ENCODE measurements at places on chromosomes 3 and 15.

DNA sequence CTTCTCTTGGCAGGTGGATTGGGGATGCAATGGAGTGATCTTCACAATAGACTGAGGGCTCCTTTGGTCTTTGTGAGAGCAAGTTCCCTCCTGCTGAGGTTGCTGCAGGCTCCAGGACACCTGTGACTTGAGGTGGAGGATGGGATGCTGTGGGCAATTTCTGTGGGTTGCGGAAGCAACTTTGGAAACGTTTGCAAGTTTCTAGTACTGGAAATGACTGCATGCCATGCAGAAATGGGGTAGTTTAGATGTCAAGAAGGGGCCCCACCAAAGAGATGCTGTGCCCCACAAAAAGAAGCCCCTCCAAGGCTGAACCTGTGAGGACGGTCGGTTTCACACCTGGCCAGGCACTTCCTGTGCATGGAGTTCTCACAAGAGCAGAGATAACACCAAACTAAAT, 80.4 kb upstream of the XCR1 start:
- no peak for DNase-seq

GRCh38 chr15:51619331-51620035, 3.1 kb downstream of the DMXL2 start:
- DNase-seq: no peak

GRCh38 chr3:146380046-146380445, 89.3 kb downstream of the PLSCR2 start:
- no peak for DNase-seq

DNA sequence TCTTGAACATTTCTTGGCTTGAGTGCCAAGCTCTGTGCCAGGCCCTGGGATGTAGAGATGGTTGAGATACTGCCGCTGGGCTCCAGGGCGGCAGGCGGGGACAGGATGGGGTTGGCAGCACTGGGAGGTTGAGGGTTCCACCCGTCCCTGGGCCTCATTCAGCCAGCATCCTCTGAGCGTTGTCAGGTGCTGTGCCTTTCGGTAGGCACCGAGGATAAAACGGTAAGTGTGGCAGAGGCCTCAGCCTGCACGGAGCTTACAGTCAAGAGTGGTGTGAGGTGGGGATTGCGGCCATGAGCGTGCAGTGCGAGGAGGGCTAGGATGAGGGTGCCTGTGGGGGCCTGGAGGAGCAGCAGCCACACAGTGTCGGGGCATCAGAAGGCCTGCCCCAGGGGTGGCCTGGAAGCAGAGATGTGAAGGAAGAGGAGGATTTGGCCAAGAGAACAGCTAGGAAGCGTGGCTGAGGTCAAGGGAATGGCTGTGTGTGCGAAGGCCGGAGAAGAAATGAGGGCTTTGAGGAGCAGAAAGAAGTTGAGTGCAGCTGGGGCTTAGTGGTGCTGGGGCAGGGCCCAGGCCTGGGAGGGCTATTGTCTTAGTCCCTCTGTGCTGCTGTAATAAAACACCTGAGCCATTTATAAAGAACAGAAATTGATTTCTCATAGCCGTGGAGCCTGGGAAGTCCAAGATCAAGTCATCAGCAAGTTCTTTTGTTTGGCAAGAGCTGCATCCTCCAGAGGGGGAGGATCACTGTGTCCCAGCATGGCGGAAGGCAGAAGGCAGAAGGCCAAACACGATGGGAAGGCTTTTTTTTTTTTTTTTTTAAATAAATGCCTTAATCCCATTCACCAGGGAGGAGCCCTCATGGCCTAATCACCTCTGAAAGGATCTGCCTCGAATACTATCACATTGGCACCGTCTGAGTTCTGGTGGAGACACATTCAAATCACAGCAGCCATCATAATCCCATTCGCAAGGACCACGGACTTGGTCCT, 22.7 kb downstream of the CORO2B start:
- DNase-seq: no peak

DNA sequence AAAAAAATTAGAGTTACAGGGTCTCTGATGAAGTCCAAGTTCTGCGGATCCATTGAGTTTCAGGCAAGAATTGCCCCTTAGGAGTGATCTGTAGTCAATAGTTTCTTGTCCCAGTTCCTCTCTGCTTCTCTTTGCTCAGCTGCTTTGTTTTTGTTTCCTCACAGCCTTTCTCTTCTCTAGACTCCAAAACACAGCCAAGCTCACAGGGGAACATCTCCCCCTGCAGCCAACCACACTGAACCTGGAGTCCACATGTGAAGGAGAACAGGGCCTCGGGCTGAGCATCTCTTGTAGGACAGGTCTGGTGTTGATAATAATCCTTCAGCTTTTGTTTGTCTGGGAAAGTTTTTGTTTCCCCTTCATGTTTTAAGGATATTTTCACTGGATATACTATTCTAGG, 202.6 kb upstream of the ATP10A start:
- no peak for DNase-seq

DNA sequence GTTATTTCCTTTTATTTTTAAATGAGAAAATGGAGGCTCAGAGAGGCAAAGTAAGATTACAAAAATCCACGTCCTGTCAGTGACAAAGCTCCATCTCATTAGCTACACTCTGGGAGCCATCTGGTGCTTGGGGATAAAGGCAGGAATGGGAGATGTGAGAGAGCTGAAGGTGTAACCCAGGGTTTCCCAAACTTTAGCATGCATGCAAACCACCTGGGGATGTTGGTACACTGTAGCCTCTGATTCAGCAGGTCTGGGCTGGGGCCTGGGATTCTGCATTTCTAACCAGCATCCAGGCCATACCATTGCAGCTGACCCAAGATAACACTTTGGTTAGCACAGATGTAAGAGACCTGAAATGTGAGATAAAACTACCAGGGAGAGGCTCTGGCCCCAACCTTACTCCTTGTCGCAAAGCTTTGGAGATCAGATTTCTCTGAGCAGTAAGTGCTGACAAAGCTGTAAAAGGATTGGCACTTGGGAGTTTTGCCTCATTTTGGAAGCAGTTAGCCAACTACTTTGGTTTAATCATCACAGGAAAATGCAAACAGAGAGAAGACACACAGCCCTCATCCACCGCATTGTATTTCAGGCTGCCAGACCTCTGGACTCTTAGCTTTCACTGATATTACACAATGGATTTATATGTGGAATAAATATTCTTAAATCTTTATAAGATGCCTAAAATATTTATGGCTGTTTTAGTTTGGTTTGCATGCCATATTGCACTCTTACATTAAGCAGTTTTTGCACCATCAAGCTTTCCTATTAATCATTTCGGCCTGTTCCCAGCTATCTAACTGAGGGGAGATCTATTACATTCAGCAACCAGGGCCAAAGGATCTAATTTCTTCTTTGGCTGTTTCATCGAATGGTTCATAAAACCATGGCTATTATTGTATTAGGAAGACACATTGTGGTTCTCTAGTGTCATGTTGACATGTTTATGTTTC, 263.0 kb downstream of the EBLN2 start:
- DNase-seq: no peak

- DNase-seq: no peak
Measured at GRCh38 chr3:45943207-45943846, at the start of gene CXCR6. CXCR6 (plus strand) TSS chr3:45943464; CDS start chr3:45946482, 3,018 bp downstream.

- no peak for DNase-seq
Measured at GRCh38 chr3:50010959-50011358, 71.0 kb downstream of the RBM6 start.

DNA sequence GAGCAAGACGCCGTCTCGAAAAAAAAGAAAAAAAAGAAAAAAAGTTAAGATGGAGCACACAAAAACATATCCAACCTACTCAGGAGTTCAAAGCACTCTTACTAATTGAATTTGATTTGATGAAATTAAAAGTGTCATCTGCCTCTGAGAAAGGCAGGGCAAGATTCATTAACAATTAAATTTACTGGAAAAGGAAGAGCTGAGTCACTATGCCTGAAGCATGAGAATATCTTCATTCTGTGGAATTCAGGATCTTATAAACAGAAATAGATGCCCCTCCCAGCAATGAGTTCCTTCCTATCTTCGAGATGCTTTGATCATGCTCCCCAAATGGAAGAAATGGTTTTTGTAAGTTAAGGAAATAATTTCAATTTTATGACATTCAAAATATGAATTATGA, 61.0 kb upstream of the ST3GAL6 start:
- no peak for DNase-seq

GRCh38 chr15:48811325-48811958, 573 bp upstream of the CEP152 start:
- peak; percentile 28 for DNase-seq

GRCh38 chr15:100279446-100279845, 62.3 kb downstream of the ADAMTS17 start:
- DNase-seq: no peak

GRCh38 chr3:106184540-106185457, 316.0 kb upstream of the CBLB start:
- no peak for DNase-seq

- no peak for DNase-seq
Measured at GRCh38 chr15:27730868-27731267, 368.2 kb downstream of the OCA2 start.

GRCh38 chr3:136844724-136845123, 17.3 kb upstream of the NCK1 start:
- DNase-seq: no peak

GRCh38 chr3:190224863-190225692, 97.2 kb downstream of the CLDN1 start:
- DNase-seq: no peak

DNA sequence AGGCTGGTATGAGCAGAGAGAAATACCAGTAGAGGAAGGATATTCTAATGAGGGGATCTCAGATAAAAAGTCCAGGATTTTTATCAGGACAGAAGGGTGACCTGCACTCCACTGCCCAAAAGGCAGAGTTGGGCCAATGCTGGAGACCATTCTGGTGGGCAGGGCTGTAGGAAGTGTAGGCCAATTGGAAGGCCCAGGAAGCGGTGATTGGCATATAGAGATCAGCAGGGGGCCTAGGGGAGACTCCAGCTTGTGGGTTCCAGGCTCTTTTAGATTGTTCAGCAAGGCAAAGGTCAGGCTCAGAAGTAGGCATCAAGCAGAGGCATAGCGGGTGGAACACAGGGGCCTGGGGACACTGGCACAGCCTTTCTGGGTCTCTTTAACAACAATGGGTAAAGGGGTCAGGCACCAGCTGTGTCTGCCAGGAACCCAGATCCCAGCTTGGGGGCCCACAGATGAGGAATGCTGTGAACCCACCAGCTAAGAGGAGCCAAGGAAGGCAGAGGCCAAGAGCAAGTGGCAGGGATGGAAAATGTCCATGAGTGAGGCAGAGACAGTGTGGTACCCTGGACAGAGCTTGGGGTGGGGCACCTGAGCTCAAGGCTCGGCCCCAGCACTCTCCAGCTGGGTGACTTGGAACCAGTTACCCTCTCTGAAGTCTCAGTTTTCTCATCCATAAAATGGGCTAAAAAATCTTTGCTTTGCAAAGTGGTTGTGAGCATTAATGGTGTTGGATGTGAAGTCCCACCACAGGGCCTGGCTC, 27.0 kb upstream of the RASGRF1 start:
- DNase-seq: no peak

- peak; percentile 35 for DNase-seq
Measured at GRCh38 chr15:35784745-35785144, 238.8 kb upstream of the DPH6 start.

DNA sequence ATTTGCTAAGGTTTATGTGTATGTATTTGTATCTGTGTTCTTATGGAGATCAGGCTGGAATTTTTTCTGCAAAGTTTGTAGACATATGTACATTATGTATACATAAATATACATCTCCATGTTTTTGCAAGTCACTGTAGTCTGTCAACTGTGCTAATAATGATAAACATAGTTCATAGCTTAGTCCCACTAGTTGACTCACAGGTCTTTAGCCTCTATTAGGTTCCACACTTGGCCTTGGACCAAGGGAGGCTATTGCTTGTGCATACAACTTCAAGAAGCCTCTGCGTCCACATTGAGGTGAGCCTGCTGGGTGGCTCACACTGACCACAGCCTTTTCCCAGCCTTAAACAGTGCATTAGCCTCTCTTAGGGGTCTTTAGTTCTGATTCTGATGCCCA, 243.8 kb upstream of the PEX5L start:
- DNase-seq: no peak

DNA sequence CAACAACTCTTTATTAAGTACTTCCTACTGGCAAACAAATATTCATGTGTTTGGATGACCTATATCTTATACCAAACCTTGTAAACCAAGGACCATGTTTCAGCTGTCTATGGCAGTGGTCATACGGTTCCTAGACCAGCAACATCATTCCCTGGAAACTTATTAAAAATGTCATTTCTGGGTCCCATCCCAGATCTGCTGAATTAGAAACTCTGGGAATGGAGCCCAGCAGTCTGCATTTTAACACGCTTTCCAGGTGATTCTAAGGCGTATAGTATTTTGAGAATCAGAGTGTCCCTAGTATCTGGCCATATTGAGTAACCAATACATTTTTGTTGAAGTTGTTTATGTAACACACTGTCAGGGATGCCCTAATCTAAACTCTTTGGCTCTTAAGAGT, 363.4 kb upstream of the LRRC3B start:
- DNase-seq: no peak

GRCh38 chr3:183210862-183211341, 42.2 kb upstream of the B3GNT5 start:
- DNase-seq: no peak

GRCh38 chr15:47504624-47505256, 212.6 kb upstream of the SEMA6D start:
- DNase-seq: no peak

DNA sequence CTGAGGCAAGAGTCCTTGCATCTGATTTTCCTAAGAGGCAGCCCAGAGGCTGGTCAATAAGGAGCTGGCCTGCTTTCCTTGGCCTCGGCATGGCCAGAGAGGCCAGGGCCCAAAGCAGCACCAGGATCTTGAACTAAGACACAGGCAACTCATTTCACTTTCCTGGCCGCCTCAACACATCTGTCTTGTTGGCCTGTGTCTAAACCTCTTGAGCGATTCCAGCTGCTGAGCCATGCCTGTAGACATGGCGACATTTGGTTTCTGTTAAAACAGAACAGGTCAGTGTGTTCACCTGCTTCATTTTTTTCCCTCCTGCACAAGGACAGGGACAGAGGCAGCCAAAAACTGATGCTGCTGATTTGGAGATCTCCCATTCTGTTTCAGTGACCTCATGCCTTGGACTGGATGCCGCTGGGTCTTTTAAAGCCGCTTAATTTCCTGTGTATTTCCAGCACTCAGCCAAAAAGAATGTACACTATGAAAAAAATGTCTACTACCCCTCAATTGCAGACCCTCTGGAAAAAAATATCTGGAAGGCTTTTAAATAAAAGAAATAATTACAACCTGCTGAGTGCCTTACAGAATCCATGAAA, 266.6 kb upstream of the ICE2 start:
- no peak for DNase-seq

- DNase-seq: no peak
Measured at GRCh38 chr15:49495993-49496753, 73.1 kb downstream of the FGF7 start.

DNA sequence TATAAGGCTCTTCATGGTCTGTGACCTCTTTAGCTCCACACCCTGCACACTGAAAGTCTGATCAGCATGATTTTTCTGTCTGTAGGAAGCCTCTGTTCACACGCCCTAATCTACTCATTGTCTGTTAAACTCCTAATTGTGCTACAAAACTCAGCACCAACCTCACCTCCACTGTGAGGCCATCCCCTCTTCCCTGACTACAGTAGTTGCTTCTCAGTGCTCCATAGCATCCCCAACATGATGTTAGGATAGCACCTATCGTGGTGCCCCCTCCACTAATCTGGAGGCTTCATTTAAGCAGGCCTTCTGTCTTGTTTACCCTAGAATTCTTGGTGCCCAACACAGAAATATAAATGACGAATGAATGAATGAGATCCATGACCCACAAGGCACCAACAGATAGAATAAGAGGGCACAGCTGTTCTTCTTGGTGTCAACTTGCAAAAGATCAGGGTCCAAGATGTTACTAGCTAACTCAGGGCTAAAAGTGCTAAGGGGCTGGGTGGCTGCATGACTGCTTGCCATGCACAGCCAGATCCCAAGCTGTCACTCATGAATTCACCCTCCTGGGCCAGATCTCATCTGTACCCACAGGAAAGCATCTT, 55.2 kb upstream of the HEG1 start:
- DNase-seq: no peak

- no peak for DNase-seq
Measured at GRCh38 chr3:127495821-127496655, 94.5 kb downstream of the TPRA1 start.

All from NCI-H1436 (cell line).